ENCODE measurements at places on chromosomes 2 and 18.

DNA sequence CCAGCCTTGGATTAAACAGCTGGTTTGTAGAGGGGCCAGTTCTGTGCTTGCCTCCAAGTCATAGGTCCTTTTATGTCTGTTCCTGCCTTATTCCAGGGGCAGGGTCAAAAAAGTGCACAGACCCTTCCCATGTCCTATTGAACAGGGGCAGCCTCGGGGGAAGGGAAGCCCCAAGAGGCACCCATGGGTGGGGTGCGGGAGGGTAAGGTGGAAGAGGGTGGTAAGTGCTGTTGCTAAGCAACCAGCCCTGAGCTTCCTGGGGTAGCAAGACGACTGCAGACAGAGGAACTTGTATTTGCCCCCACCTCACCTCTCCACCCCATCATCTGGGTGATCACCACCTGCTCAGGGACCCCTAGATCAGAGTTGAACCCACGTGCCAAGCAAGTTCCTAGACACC lies 7.7 kb downstream of the DNMT3A start:
- no peak for DNase-seq

GRCh38 chr2:208708486-208708885 lies 301.9 kb downstream of the PTH2R start:
- DNase-seq, result no peak

DNA sequence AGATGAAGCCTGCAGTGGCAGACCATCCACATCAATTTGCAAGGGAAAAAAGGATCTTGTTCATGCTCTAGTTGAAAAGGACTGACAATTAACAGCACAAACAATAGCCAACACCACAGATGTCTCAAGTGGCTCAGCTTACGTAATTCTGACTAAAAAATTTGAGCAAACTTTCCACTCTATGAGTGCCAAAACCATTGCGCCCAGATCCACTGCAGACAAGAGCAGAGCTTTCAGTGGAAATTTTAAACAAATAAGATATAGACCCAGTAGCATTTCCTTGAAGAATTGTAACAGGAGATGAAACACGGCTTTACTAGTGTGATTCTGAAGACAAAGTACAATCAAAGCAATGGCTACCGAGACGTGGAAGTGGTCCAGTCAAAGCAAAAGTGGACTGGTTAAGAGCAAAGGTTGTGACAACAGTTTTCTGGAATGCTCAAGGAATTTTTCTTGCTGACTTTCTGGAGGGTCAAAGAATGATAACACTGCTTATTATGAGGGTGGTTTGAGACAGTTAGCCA lies 12.0 kb upstream of the ZNF396 start:
- peak; percentile 87 for DNase-seq

DNA sequence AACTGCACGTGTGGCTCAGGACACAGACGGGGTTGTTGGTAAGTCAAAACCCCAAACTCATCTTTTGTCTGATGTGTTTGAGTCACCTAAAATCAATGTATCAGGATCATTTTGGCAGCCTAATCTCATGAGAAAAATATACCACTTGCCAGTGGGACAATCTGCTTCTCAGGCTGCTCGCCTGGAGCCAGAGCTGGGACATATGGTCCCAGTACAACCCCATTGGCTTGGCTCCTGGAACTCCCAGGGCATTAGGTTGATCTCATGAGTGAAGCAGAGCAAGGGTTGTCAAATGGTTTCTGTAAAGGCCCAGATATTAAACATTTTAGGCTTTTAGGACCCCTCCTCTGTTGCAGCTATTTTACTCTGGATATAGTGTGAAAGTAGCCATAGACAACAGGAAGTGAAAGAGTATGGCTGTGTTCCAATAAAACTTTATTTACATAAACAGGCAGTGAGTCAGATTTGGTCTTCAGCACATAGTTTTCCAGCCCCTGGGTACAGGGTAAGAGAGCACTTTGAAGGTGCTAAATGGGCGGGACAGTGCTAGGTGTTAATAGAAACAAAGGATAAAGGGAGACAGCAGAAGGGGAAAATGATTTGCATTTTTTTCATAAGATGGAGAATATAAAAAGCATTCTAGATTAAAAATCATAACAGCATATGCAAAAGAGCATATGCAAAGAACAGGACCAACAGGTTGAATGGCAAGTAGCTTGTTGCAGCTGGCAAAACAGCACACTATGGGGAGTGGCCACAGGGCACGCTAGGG lies 290.8 kb downstream of the KCNS3 start:
- DNase-seq, result no peak

GRCh38 chr2:173373290-173373689 lies 18.6 kb downstream of the CDCA7 start:
- DNase-seq, result no peak

- DNase-seq, result no peak
Observed at GRCh38 chr2:212532585-212532984, 6.0 kb downstream of the ERBB4 start.

GRCh38 chr2:221095356-221095755 lies 476.7 kb downstream of the EPHA4 start:
- no peak for DNase-seq

GRCh38 chr2:198973181-198973580 lies 484.6 kb downstream of the SATB2 start:
- no peak for DNase-seq

DNA sequence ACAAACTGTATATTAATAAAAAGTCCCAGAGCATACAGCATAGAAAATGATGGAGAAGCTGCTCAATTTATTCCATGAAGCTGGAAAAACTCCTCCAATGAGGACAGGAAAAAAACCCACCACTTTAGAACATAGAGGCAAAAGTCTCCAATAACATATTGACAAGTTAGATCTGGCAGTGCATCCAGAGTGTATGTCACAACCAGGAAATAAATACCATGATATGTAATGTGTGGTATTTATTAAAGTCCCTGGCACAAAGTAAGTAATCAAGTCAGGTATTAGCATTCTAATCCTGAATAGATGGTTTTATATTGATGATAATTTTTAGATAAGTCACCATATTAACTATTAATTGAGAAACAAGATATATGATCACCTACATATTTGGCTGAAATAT lies 427.3 kb upstream of the HS6ST1 start:
- no peak for DNase-seq

- peak; percentile 48 for DNase-seq
Observed at GRCh38 chr2:65402780-65403528, 29.4 kb downstream of the SPRED2 start.

DNA sequence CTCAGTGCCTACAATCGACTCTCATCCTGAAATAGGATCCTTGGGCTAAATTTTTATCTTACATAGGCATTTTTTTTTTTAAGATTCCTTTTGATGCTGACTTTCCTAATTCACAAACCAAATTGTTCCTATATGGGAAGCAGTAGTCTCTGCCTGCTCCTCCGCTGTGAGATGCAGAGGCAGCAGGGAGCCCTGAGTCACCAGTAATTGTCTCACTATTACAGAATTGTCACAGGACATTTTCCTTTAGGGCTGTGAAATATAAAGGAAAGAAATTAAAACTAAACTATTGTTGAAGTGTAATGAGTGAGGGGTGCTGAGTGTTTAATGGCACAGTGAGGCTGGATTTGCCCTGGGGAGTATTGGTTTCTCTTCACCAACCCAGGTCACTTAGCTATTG lies 63.8 kb downstream of the MYO3B start:
- DNase-seq, result no peak

DNA sequence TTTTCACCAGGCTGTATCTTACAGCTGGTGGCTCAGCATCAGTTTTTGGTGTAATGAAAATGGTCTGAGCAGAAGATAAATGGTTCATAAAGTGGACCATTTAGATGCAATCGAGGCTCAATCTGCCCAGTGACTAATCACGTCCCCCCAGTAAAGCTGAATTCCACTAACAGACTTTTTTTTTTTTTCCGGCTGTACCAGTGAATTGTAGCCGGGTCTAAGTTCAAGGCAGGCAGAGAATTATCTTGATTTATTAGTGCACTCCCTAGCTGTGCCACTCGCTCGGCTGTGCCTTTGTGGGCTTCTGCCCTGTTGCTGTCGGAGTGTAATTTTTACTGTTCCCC lies 215.1 kb upstream of the POU3F3 start:
- no peak for DNase-seq

DNA sequence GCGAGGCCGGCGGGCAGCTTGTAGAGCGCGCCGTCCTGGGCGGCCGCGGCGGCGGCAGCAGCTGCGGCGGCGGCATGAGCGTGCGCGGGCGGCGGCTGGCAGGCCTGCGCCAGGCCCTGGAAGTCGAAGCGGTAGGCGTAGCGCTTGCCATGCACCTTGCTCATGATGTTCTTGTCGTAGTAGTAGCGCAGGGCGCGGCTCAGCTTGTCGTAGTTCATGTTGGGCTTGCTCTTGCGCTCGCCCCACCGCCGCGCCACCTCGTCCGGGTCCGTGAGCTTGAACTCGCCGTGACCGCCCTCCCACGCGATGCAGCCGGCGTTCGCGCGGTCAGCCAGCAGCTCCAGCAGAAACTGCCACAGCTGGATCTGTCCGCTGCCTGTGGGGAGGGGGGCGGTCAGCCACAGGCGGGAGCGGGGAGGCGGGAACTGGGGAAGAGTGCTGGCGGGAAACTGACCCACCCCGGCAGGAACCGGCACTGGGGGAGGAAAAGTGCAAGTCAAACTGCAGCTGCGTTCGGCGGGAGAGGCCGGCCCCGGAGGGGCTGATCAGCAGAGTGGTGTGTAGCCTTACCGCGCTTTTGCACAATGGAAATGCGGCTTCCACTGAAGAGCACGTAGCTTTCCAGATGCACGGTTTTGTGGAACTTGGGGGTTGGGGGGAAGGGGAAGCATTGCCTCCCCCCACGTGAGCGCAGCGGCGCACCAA lies 3.0 kb downstream of the FEV start:
- DNase-seq, result no peak

GRCh38 chr2:8303322-8303832 lies 378.5 kb upstream of the ID2 start:
- DNase-seq, result no peak

DNA sequence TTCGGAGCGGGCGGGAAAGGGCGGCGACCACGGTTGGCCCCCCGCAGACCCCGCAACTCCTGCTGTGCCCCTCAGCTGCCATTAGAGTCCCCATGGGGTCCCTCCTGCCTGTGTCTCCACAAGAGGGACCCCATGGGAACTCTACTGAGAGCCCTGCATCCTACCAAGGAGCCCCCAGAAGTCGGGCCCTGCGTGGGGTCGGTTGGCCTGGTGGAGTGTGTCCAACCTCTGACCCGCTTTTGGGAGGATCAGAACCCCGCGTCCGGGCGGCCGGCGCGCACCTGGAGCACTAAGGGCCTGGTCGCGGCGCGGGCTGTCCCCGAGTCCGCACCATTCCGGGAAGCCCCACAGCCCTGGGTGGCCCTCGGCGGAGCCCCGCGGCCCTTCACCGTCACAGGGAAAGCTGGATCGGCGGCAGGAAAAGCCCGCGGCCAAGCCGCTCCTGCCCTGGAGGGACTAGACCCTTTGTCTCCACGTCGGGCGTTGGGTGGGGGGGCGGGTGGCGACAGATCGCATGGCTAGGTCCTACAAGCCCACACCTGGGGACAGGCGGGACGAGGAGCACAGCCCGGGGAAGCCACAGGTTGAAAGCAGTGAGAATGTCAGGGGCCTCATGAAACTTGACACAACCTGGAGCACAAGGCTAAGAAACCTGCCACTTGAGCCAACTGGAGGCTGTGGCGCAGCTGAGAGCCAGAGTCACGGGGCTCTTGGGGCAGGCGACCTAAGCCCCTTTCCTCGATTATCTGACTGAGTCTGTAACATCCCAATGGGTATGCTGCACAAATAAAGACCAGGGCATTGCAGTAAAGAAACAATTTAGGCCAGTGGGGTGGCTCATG lies 11.2 kb upstream of the CXXC1 start:
- no peak for DNase-seq

- no peak for DNase-seq
Observed at GRCh38 chr2:207865210-207865609, 95.5 kb upstream of the FZD5 start.

- no peak for DNase-seq
Observed at GRCh38 chr2:134281815-134282419, 28.0 kb downstream of the MGAT5 start.

DNA sequence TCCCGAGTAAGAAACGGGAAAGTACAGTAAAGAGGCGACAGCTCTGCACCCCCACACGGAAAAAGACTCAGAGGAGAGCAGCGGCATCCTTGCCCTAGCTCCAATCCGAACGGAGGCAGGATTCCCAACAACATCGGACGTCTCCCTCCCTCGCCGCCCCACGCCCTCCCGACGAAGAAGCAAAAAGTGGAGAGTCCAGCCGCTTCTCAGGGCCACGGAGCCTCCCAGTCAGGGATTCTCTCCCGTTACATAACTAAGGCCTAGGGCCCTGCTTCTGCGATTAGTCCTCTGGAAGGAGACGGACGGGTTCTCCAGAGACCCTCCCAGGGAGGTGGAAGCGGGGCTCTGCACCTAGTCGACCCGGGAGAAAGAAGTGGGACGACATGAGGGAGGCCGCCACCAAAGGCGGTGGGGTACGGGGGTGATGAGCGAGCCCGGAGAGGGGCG lies 587 bp downstream of the SUMO1 start:
- DNase-seq, result peak; percentile 29

DNA sequence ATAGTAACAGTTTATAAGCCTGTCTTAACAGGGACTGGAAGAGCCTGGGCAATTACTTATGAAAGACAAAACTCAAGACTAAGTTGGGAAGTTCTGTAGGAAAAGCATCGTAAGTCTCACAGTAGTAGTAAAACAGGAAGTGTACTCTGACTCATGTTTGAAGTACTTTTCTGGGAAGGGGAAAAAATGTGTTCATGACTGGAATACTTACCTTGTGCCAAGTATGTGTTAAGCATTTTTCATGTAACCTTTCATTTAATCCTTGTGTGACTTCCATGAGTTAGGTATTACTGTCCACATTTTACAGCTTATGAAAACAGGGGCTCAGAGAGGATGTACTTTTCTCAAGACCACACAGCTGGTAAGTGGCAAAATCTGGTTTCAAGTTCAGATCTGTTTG lies 13.7 kb upstream of the SKOR2 start:
- no peak for DNase-seq

GRCh38 chr2:233976087-233976486 lies 58.9 kb downstream of the TRPM8 start:
- no peak for DNase-seq

DNA sequence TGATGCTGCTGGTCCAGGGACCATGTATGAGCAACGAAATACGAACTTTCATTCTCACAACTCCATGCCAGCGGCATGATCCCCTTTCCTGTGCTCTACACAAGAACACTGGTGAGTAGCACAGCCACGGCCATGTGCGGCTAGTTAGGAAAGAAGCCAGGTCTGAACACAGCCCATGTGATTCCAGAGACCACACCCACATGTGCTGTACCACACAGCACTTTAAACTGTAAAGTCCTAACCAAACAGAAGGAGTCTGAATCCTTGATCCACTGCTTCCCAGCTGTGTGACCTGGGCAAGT lies 33.0 kb upstream of the ACAA2 start:
- peak; percentile 48 for DNase-seq

- no peak for DNase-seq
Observed at GRCh38 chr2:120943403-120944034, 207.9 kb downstream of the GLI2 start.

- no peak for DNase-seq
Observed at GRCh38 chr2:67641312-67642045, 244.3 kb downstream of the ETAA1 start.

DNA sequence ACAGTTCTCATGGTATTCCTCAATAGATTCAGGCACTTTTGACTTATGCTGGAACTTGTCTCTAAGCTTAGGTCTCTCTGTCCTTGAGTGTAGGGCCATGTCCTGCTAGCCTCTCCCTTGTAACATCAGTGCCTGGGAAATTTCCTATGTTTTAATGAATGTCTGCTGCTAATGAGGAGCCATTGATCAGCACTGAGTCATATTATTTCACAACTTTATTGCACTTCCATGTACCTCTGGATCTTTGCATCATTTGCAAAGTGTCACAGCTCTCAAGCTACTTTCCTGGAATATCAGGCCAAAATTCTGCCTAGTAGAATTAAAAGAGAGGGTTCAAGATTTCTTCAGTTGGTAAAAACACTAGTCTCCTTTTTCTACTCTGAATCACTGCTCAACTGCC lies 102.5 kb downstream of the GAREM1 start:
- DNase-seq, result no peak
